ENCODE measurements at places on chromosomes 2 and 18.

DNA sequence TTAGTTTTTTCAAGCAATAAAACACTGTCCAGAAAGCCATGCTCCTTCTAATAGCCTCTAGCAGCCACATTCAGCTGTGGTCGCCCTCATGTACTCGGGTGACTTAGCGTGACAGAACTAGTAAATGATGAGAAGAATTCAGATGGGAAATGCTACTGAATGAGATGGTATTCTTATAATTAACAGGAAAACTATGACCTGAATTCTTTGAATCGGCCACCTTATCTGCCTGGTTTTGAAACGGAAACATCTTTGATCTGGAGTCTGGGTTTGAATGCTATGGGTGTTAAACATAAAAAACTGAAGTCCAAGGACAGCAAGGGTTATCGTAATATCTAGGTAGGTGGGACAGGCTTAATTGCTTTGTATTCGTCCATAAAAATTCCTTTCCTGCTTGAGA lies 138.8 kb upstream of the DNMT3A start:
- DNase-seq, result no peak

DNA sequence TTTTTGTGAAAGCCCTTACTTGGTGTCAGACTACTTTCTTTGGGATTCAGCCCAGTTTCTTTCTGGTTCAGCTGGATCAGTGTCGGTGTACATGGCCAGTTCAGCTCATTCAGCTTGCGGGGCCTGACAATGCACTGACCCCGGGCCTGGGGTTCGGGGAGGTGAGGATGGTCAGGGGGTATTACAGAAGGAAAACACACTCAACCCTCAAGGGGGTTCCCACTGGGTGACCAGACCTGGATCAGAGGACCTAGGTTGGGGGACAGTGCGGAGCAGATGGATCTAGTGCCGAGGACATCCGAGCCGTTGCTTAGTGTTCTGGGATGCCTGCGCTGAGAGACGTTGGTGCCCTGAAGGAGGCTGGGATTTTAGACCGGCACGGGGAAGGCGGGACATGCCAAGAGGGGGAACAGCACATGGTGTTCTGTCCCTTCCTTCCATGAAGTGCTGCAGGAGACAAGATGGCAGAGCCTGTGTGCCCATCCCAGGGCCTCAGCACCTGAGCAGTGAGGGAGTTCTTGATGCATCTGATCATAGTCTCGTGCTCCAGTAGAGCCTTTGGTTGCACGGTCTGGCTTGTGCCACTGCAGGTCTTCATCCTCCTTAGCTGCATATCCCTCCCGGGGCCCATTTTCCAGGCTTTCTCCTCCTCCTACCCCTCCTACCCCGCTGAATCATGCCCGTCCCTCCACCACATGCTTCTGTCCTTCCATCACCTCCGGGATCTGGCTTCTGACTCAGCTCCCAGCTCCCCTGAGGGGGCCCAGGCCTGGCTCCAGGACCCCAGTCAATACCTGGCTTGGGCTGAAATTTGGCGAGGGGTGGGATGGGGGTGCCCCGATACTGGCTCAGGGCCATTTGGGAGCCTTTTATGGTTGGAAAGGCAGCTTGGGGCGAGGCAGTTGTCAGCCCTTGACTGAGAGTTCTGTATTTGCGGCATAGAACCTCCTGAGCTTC lies 18.0 kb downstream of the SPEG start:
- peak; percentile 93 for DNase-seq

DNA sequence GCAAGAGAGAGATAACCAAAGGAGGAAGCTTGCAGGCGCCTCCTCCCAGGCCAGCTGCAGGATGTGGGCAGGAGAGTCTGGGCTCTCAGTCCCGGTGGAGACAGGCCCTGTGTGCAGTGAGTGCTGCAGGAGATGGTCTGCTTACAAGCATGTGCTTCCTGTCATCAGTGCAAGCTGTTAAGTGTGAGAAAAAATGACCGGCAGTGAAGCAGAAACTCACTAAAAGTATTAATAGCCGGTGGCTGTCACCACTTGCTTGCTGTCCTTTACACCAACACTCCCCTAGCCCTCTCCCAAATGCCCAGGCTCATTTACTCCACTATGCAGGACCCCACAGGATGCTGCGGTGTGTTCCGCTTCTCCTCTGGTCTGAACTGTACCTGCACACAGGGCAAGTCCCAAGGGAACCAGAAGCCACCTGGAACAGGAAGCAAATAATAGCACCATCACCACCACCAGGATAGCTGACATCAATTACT lies 435.6 kb upstream of the HS6ST1 start:
- DNase-seq, result no peak

GRCh38 chr18:35000457-35000856 lies 40.8 kb upstream of the MAPRE2 start:
- DNase-seq, result no peak

GRCh38 chr2:105867587-105867986 lies 122.9 kb downstream of the NCK2 start:
- DNase-seq, result no peak

DNA sequence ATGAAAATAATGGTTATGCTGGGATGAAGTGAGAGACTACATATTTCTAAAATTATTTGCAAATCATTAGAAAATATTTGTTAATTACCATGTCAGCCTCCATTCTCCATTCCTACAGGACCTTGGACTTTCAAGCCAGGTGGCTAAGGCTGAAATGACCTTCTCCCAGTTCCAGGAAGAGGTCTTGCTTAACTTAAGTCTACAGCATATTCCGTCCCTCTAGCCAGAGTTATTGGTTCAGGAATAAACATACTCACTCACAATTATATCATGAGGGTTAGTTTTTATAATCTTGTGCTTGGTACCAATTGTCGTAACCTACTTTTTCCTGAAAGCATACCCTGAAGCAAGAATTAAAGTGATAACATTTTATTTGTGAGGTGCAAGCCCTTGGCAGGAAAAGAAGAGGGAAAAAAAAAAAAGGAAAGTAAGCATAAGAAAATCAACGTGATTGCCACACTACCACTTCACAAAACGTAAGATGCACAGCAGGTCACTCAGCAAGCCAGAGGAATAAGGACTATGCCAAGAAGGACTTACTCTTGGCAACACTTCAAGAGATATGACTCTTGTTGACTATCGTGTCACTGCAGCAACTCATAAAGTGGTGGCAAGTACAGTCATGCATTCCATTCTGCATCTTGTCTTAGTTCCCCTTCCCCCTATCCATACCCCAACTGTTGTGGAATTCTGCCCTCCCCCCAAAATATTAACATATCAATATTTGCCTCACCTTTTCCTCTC lies 479.1 kb downstream of the MBD2 start:
- no peak for DNase-seq

GRCh38 chr2:235291461-235291860 lies 202.4 kb upstream of the AGAP1 start:
- no peak for DNase-seq

DNA sequence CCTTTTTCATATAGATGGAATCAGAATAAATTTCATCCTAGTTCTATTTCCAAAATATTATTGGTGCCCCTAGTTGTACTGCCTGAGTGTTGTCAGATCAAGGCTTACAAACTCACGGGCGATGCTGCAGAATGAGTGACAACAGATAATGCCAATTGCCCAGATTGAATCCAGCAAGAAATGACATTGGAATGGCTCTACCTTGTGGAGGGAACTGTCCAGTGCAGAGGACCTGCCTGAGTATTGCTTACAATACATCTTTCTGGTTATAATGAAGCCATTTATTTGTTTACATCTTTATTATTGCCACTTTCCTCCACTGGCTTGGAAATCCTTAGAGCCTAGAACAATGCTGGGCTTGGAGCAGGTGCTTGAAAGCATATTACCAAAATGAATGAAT lies 7.8 kb upstream of the IL1R2 start:
- DNase-seq, result peak; percentile 12

DNA sequence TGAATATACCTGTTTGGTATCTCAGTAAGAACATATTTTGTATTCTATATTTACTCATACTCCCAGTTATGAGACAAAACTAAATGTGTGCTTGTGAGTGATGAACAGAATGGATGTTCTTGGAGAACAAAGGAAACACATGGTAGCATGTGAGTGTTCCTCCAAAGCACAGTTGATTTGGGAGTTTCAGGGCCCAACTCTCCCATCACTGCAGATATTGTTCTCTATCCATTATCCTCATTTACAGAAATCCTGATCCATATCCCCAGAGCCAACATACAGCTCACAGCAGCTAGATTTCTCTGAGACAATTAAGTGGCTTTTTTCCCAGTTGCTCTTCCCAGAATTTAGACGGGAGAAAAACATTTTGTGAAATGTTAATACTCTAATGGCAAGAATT lies 75.6 kb upstream of the MAPRE2 start:
- no peak for DNase-seq

- DNase-seq, result no peak
These were observed 42.1 kb upstream of the REL start for GRCh38 chr2:60839126-60839813.

GRCh38 chr2:104825124-104825865 lies 28.6 kb upstream of the POU3F3 start:
- DNase-seq, result no peak

- no peak for DNase-seq
These were observed 36.5 kb downstream of the GPD2 start for GRCh38 chr2:156472686-156473085.

DNA sequence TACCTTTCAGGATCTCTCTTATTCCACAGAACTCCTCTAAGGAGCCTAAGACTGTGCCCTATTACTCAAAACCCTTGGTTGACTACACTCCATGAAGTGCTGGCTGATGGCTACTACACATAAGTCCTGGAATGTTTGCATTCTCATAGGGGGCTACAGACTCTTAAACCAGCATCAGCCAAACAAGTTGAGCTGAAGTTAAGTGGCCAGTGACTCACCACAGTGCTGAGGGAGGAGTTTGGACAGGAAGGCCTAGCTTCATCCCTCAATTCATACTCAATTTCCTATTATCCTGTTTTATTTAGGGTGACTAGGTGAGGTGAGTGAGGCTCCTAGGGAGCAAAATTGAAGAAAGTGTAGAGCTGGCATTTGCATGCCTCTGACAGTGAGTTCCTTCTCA lies 246.7 kb downstream of the SMAD2 start:
- DNase-seq, result no peak

DNA sequence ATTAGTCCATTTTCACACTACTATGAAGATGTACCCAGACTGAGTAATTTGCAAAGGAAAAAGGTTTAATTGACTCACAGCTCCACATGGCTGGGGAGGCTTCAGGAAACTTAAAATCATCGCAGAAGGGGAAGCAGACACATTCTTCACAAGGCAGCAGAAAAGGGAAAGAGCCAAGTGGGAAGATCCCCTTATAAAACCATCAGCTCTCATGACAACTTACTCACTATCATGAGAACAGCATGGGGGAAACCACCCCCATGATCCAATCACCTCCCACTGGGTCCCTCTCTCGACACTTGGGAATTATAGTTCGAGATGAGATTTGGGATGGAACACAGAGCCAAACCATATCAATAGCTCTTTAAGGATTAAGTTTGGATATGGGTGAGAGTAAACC lies 246.1 kb upstream of the CYRIA start:
- DNase-seq, result no peak

DNA sequence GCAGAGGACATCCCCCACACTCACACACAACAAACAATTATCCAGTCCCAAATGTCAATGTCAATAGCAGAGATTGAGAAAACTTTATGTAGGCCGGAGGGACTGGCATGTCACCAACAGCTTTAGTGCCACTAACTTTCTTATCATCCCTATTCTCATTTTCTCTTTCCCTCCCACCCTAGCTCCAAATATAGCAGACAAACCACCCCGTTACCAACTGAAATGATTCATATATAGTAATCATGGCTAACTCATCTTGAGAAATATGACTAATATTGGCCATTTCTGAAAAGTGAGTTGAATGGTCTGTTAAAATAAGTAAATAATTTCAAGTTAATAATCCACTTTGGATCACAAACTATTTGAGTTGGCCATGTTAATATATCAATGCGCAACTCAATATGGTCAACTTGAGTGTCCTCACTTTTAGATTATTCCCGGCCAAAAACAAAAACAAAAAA lies 242.1 kb upstream of the RND3 start:
- peak; percentile 68 for DNase-seq

DNA sequence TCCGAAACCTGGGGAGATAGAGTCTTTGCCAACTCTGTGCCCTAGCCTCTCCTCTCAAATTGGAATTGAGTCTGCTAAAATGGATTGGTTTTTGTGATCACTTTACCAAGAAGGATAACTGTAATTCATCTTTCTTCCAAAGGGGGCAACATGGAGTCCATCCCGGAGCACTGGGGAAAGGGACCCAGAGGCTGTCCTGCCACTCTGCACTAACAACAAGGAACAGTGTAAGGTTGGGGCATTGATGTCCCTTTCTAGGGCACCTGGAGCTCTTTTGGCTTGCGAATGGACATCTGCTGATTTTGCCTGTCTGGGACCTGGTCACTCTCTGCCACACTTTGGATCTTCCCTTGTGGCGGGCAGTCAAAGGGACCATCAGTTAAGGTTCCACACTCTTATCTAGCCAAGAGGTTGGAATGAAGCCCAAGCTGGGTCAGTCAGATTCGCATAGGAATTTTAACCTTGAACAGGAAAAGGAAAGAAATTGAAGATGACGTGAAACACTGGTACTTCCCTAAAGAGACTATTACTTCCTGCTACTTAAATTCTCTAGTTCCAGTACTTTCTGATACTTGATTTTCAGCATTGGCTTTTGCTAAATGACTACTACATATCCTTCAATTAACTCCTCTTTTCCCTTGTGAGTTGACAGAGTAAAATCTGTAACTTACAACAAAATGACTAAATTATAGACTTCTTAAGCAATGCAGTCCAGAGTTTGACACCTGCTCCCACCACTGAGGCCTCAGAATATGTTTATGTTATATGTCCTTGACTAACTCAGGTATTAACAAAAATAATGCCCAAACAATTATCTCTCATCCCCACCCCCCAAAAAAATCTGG lies 64.7 kb upstream of the KLF7 start:
- peak; percentile 29 for DNase-seq

GRCh38 chr2:224393157-224393872 lies 8.6 kb downstream of the FAM124B start:
- DNase-seq, result no peak

DNA sequence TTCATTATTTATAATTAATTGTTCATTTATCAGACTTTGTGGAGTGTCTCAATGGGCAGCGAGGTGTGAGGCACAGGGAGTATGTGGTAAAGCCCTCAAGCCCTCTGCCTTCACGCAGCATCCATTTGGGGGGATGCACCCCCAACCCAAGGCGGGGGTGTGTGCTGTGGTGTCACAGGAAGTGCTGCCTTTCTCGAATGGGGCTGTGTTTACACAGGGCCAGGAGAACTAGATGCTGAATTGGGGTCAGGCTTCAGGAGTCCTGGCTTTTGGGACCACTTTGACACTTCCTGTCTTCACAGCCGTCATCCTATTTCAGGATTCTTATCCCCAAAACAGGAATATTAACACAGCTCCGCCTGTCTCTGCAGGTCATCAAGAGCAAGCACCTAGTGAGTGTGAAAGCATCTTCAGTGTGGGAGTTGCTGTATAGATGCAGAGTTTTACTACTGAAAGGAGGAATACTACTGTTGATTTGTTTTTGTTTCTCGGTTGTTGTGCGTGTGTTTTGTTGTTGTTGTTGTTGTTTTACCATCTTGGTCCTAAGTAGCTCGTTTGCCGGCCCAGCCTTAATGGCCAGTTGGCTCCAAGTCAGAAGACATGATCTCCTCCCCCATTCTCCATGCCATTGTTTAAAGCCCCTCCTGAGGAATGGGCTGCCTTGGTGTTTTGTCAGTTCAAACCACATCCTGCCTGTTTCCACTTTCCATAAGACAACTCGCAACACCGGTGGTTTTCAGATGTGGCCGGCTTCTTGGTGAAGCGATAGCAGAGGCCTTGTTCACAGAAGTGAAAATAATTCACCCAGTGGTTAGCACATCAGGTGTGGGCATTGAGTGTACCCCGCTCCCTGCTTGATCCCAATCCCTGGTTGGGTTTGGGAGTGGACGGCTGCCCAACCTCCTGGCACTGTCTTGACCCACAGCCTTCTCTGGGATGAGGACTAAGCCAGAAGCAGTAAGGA lies 221.3 kb downstream of the BCL2 start:
- no peak for DNase-seq

GRCh38 chr18:3122851-3123250 lies 96.9 kb downstream of the MYOM1 start:
- DNase-seq, result no peak
